ENCODE measurements at places on chromosomes 2 and 18.

DNA sequence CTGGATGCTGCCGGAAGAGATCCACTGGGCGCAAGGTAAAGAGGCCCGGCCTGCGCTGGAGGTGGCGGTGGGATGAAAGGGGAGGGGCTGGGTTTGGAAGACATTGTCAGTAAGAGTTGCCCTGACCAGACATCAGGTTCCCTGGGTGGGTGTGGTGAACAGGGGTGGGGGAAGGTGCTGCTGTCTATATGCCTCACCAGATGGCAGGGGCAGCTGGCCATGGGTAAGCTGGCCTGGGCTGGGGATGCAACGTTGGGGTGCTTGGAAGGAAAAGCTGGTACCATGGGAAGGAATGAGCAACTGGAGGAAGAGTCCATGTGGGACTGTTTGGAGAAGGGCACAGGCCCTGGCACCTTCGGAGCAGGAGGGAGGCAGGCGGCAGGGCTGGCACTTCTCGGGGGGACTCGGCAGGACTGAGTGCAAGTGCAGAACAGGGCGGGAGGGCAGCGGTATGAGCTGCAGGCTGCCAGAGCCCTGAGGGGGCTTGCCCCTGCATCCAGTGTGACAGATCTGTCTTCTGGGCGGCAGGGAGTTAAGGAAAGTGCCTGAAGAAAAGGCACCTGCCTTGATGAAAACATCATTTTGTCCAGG lies 146.4 kb downstream of the DYSF start:
- DNase-seq, result no peak

DNA sequence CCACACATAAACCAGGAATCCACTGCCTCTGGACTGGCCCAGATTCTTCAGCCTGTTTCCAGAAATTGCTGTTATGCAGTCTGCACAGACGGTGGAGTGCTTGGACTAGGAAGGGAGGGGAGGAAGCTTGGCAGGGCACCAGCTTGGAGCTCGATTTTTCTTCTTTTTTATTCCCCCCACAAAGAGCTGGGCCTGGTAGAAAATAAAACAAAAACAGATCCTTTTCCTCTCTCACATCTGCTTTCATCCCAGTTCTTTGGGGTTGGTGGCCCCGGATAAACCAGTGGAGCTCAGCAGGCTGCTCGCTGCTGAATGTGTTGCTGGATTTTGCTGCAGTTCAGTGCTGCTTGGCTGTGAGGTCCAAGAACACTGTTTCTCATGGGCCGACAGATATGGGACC lies 16.0 kb downstream of the LRRTM1 start:
- peak; percentile 7 for DNase-seq

DNA sequence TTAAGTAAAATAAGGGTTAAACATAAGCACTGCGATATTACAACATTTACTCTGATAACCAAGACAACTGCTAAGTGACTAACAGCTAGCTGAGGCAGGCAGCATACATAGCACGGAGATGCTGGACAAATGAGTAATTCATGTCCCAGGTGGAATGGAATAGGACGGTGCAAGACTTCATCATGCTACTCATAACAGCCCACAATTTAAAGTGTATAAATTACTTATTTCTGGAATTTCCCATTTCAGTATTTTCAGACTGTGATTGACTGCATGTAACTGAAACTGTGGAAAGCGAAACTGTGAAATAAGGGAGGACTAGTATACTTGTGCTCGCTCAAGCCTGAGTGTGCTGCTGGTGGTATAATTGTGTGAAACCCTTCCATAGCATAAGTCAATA lies 12.9 kb downstream of the IER3IP1 start:
- DNase-seq, result no peak

DNA sequence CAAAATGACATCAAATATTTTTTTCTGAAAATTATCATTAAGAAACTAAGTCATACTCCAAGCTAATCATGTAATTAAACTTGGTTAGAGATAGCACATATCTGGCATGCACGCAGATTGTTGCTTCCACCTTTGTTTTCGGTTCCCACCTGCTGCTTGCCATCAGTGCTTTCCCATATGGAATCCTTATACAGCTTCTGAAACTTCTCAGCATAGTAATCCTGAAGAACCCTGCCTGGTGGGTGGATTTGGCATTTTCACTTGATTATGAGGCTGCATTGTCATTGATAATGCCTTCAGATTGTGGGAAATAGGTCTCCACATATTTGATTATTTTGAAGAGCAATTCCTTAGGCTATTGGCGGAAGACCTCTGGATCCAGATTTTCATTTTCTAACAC lies 47.5 kb downstream of the ZC3H6 start:
- DNase-seq, result peak; percentile 69

- no peak for DNase-seq
Observed at GRCh38 chr2:45237128-45237527, 227.9 kb upstream of the SIX2 start.

DNA sequence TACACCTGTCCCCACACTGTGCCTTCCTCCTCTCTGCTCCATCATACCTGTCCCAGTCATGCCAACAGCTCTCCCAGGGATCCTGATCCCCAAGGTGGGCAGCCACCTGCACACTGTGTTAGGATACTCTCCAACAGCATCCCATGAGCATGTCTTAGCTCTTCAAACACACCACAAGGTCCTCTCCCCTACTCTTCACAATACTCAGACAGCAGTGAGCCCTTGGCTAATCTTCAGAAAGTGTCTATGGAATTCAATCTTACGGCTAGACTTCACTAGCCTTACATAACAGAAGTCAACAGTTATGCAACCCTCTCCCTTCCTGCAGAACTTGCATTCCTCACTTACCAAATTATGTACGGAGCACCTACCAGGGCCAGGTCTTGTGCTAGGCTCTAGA lies 79.9 kb downstream of the MYO5B start:
- no peak for DNase-seq

GRCh38 chr2:207960911-207961310 lies 64.4 kb downstream of the PLEKHM3 start:
- DNase-seq, result no peak

DNA sequence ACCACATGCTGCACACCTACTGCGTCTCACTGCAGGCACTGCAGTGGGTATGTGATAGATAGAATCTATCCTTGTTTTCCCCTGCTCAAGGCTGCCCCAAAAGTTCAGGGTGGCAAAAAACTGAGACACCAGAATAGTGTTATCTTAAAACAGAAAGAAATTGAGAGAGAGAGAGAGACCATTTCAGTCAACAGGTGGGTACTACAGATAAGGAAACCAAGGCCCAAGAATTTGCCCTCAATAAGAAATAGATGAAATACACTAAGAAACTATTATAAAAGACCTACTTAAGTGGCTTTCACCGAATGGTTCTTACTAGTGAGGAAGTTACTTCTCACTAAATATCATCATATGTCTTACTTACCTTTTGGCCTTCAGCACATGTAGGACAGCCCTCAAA lies 27.9 kb downstream of the EPG5 start:
- no peak for DNase-seq

DNA sequence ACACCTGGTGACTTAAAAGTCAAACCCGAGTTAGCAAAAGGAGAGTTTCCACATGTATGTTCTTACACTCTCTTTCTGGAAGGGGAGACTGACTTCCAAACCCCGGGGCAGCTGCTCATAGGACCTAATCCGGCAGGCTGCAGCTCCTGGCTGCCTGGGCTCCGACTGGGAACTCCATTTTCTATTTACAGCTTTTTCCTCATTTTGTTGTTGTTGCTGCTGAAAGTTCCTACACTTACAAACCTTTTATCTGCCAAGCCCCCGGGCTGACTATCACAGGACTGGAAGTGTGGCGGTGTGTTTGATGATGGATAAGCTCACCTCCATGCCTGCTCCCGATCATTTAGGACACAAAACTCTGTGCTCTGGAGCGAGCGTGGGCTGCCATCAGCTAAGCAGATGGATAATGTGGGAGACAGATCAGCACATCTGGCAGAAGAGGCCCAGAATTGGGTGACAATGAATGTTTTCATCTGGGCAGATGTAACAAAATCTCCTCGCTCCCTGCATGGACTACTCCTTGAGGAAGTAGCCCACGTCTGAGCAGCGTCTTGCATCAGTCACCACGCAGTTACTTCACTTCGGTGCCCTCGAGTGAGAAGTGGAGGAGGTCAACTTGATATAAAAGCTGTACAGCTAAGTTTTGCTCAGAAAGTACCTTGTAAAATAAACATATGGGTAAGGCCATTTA lies 114.4 kb upstream of the COPS8 start:
- DNase-seq, result no peak
